Urinary bladder (tissue), 4 donors: ENCODE measurements at places on chromosomes 2 and 18.

DNA sequence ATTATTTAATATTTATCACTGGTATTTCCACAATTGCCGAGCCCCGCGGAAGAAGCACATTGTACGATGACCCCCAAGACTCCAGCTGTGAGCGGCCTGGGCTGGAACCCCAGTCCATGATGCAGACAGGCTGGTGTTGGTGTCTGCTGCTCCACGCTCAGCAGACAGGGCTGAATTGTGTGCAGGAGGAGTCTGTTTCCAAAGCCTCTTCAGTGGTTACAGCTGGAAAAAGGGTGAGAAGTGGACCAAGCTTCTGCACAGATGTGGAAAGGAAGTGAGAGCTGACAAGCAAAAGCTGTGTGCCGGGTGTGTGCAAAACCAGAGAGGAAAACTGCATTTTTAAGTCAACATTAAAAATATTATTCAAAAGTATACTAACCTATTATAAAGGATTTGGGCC, 500.4 kb downstream of the GALR1 start:
- no peak for DNase-seq

- no peak for DNase-seq
Observed at GRCh38 chr2:222130855-222131254, 167.9 kb downstream of the PAX3 start.

DNA sequence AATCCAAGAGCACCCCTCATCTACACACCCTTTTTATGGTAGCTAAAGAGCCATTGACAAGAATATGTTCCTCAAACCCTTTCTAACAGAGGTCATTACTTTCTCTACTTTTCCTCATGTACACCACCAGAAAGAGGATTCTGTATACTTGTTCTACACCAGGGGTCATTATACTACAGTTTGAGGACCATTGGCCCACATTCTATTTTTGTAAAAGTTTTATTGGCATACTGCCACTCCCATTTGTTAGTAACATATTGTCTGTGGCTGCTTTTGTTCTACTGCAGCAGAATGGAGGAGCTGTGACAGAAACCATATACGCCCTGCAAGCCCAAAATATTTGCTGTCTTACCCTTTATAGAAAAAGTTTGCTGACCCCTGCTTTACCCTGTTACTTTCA, 14.3 kb downstream of the HTR2B start:
- DNase-seq: peak; percentile 23

GRCh38 chr18:62281684-62282083, 43.4 kb upstream of the TNFRSF11A start:
- no peak for DNase-seq

GRCh38 chr2:128444121-128444771, 125.6 kb upstream of the HS6ST1 start:
- no peak for DNase-seq

- DNase-seq: no peak
Observed at GRCh38 chr18:59911600-59911999, 11.8 kb downstream of the PMAIP1 start.

DNA sequence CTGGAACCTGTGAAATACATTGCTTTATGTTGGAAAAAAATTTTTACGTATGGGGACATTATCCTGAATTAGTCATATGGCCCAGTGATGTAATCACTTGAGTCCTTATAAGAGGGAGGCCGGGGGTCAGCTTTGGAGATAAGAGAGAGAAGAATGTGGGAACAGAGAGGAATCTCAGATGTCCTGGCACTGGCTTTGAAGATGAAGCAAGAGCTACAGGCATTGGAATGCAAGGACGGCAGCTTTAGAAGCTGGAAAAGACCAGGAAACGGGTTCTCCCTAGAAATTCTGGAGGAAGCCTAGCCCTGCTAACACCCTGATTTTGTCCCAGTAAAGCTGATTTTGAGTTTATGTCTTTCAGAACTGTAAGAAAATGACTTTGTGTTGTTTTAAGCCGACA, 1129.9 kb upstream of the GYPC start:
- DNase-seq: no peak

- DNase-seq: no peak
Observed at GRCh38 chr2:204289066-204289465, 256.2 kb upstream of the PARD3B start.

DNA sequence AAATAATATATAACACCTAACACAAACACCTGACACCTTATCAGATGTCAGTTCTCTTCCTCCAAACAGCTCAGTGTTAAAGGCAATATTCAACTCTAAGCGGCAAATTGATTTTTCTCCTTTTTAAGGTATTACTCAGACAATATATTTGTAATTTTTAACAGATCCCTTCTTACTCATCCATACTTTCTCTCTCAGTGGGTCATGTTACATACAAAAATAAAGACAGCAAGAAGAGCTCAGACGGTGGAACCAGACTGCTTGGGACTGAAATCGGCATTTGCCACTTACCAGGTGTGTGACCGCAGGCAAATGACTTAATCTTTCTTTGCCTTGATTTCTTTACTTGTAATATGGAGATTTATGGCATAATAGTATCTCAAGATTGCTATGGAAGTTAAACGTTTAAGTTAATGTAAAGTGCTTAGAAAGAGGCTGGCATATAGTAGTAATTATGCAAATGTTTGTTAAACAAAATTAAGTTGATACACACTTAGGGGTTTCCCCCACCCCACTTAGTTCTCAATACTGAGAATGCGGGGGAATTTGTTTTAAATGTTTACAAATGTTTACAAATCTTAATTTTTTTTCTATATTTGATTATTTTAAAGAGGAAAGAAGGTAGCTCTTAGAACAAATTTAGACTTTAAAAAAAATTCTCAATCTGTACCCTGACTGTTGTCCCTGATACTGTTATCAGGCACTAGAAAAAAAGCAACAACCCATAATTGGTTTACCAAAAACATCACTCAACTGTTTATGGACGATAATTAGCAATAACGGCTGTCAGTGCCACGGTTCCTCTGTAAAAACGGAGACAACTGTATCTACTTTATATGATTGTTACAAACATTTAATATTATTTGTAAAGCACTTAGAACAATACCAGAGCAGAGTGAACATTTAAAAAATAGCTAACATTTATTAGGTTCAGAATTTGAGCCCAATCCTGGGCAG, 25.6 kb downstream of the MAP3K2 start:
- no peak for DNase-seq

DNA sequence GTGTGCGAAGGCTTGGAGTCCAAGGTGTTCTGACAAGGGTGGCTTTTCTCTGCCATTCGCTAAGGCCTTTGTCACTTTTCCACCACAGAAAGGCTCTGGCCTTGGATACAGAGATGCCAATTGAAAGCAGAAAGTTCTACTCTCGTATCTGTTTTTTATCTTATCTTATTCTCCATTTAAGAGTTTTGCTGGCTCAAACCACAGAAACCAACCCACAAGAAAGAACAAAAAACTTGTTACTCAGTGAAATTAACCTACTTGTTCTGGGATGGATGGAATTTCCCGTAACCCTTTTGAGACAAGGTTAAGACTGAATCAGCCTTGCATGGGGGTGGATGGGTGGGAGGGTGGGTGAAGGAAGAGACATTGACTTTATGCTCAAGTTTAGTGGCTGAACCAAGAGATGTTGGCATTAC, 221.7 kb downstream of the CDH20 start:
- no peak for DNase-seq

- DNase-seq: no peak
Observed at GRCh38 chr18:66894851-66895250, 291.0 kb upstream of the CDH19 start.

DNA sequence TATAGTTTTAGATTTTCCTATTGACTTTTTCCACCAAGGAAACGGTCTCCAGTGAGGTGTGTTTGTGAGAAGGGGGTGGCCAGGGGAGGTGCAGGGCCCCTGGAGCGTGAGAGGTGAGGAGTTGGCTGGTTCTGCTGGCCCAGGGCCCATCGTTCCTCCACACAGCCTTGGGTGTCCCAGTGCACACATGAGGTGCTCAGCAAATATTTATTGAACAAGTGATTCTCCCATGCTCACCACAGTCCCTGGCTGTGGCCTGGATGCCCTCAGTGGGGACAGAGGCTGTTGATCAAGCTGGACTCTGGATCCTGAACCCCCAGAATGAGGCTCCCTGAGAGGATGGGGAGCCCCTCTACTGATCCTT, 5.0 kb downstream of the HAAO start:
- no peak for DNase-seq

DNA sequence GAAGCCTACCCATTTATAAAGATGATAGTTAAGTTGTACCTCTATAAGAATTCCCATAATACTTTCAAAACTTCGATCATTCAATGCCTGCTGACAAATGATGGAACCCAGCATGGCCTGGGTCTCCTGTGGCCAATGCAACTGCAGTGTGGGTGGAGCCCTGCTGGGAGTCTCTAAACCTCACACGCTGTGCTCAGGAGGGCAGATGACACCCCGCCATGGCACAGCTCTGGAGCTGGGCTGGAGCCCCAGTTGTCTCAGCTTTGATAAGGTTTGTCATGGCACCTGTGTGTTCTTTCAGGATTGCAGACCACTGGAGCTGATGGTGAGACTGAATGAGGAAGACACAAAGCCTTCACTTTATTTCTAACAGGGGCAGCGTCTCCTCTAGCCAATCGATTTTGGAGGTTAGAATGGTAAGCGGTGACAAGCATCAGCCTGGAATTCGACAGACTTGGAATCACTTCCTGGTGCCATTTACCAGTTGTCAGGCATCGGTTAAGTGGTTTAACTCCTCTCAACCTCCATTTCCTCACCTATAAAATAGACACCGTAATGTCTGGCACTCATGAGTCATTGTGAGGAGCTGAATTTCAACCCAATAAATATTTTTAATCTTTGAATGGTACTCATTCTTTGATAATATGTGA, 383.6 kb upstream of the SALL3 start:
- no peak for DNase-seq

DNA sequence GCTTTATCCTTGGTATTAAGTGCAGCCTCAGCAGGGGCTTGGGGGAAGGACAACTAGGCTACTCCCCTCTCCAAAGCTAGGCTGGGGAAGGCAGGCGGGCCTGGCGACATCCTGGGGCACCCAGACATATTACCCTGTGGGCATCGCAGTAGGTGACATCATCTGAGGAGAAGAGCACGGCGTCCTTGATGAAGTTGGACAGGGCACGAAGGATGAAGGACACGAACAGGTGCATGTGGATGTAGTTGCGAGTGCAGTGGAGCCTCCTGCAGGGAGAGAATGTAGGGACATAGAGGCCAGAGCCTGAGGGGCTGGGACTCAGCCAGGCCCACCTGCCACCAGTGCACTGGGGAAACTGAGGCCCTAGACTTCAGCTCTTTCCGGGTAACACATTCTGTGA, 32.3 kb downstream of the TMEM37 start:
- DNase-seq: no peak

DNA sequence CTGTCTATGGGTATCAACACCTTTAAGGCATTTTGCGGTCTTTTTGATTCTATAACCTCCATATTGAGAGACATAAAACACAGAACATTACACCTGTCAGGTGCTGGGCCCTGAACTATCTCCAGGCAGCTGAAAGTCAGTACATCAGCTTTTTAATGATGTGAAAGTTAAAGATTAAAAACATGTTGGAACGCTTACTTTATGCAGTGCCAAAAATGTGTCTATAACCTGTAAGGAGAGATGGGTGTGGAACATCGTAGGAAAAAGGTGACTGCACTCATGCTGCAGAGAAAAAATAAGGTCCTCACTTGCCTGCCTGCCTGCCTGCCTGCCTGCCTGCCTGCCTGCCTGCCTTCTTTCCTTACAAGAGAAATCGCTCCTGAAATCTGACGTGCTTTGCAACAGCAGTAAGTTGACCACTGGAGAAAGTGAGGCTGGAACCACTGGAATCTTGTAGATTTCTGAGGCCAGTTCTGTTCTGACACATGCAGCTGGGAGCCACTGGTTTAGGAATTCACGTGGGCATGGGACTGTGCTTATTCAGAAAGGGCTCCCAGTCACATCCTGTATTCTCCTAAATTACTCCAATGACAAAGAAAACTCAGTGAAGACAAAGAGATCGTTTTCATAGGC, 34.1 kb downstream of the BCL11A start:
- no peak for DNase-seq

GRCh38 chr2:53467467-53468180, 300.0 kb upstream of the CHAC2 start:
- DNase-seq: no peak

DNA sequence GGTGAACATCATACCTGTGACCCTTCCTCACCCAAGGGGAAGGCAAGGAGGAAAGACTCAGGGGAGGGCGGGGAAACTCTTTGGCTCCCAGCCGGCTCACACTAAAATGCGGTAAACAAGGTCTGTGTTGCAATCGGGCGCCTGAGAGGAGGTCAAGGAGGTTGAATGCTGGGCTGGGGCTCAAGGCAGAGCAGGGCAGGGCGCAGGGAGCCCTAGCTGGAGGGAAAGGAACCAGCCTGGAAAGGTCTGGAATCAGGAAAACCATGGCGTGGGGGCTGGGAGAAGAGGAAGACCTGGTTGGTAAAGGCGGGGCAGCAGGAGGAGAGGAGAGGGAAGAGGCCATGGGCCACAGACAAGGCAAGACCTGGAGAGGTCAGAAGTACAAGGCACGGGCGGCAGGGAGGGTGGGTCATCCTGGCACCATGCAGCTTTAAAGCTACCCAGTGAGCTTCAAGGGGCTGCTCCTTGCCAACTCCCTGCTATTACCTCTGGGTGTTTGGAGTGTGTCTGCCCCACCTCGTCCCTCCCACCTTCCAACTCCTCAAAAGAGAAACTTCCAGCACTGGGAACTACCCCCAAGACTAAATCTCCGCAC, 4.8 kb upstream of the TMEM37 start:
- DNase-seq: no peak
